Activated B cell treated with CpG ODN at 0.5 μM for 24 hours (primary cell): ENCODE measurements at places on chromosomes 4 and X.
A peak's percentile ranks its signal among the peaks of the same experiment; 100 is the strongest.

- no peak for DNase-seq
These were observed 18.6 kb downstream of the SHOX start for GRCh38 chrX:649166-649565.

DNA sequence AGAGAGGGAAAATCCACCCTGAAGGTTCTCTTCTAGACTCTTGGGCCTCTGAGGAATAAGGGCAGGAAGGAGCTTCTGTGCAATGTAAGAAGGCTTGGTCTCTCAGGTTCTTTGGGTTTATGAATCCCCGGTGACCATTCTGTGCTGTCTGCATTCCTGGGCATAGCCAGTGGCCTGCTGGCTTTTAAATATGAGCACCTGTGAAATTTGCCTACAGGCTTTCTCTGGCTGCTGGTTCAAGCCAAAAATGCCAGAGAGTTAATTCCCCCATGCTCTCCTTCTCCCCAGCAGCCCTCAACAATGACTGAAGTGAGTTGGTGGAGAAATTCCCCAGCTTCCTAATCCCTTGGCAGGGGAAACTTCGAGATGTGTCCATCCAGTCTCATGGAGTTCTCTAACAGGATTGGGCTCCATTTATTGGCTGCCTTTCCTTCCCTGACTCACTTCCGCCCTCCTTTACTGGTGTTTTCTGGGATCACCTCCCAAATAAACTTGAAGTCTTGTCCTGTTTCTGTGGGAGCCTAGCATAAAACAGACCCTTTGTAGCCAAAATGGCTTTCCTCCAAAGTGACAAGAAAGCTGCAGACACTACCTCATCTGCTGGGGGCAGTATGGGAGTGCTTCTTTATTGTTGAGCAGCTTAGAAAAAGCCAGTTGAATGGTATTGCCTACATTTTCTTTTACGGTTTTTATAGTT, 179.4 kb upstream of the CASK start:
- DNase-seq: no peak

- peak; percentile 32 for DNase-seq
These were observed 136.4 kb downstream of the ZNF674 start for GRCh38 chrX:46408553-46409407.

DNA sequence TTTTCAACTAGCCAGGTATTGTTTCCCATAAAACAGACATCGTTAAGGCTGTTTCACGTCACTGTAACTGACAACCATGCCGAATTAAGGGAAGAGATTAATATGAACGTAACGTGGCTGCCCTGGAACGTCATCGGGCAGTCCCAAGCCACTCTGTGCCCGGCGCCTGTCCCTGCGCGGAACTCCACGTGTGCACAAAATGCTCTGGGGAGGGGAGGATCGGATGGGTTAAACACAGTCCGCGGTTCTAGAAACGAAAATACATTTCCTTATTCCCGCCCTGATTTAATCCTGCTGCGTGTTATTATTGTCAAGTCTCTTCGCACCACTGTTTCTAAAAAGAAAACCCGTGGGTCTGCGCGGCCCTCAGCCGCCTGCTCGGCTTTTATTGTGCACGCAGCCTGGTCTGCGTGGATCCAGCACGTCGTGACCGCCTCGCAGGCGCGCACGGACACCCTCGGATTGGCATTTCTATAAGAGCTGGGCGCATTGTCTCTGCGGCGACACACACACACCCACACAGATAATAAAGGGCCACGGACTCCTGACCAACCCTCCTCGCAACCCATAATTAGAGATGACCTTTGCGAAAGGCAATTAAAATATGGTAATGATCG, 69.6 kb upstream of the BCOR start:
- DNase-seq: no peak

- peak; percentile 24 for DNase-seq
These were observed 17.8 kb downstream of the ZNF185 start for GRCh38 chrX:152915541-152916241.

DNA sequence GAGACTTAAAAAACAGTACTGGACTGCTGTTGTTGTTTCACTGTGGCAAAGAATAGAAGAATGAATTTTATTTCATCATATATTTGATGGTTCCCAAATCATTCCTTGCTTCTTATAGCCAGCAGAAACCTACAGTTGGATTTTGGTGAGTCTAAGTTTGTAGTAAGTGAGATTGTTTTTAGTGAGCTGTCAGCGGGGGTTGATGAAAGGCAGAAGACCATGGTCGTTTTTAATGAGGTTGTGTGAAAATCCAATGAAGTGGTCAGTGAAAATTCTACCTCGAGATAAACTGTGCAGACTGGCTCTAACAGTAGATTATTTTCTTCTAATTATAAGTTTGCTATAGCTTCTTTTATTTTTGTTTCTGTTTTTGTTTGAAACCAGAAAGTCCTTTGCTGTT, 36.2 kb downstream of the ANAPC4 start:
- DNase-seq: no peak

GRCh38 chrX:47091149-47091775, 13.0 kb downstream of the RGN start:
- no peak for DNase-seq

- DNase-seq: no peak
These were observed 227.6 kb downstream of the GALNTL6 start for GRCh38 chr4:172040766-172041165.

DNA sequence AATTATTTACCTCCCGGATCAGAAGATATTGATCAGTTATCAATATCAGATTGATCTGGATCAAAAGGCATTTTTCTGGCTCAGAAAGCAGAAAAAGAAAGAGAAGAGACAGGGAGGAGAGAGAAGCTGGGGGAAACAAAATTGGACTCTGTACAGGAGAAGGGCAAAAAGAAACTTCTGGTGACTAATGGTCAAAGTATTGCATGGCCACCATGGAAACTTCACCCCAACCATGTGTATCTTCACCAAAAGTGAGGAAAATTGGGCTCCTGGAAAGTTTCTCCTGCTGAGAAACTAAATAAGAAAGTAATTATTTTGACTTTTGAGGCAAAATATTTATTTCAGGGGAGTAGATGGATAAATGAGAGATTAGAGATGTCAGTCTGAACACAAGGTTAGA, 33.9 kb downstream of the RNF150 start:
- no peak for DNase-seq

DNA sequence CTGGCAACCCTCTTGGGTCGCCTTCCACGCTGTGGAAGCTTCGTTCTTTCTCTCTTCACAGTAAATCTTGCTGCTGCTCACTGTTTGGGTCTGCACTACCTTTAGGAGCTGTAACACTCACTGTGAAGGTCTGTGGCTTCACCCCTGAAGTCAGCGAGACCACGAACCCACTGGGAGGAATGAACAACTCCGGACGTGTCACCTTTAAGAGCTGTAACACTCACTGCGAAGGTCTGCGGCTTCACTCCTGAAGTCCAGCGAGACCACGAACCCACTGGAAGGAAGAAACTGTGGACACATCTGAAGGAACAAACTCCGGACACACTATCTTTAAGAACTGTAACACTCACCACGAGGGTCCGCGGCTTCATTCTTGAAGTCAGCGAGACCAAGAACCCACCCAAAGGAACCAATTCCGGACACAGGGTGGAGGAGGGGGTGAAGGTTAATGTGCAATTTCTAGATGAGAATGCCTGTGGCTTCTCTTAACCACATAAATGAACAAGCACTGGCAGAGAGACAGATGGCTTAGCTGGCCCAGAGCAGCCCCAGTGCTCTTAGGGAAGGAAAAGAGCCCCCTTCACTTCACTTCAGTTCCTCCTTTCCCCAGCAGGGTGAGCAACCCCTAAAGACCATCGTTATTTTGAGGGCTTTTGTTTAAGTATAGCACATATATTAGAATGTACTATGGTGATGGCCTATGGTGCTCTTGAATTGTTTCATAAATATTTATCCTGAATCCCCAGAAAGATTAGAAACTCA, 73.0 kb downstream of the LUZP4 start:
- no peak for DNase-seq

GRCh38 chr4:83392562-83392961, 57.9 kb upstream of the HPSE start:
- no peak for DNase-seq

GRCh38 chrX:19912-20571, 261.1 kb upstream of the PLCXD1 start:
- no peak for DNase-seq

DNA sequence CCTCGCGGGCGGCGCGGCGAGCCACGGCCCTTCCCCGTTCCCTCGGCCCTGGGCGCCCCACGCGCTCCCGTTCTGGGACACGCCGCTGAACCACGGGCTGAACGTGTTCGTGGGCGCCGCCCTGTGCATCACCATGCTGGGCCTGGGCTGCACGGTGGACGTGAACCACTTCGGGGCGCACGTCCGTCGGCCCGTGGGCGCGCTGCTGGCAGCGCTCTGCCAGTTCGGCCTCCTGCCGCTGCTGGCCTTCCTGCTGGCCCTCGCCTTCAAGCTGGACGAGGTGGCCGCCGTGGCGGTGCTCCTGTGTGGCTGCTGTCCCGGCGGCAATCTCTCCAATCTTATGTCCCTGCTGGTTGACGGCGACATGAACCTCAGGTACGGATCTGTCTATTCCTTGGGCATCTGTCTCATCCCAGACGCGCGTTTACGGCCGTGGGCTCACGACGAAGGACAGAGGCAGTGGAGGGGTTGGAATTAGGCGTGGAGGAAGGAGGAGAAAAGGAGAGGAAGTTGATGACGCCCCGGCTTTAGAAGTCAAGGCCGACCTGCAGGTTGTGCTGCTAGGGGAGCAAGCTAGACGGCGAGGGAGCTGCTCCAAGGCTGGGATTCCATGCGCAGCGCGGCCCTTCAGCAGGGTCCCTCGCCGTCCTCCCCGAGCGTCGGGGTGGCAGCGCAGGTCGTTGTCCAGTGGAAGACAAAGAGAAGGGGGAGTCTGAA, 792 bp downstream of the SLC10A4 start:
- peak; percentile 19 for DNase-seq

DNA sequence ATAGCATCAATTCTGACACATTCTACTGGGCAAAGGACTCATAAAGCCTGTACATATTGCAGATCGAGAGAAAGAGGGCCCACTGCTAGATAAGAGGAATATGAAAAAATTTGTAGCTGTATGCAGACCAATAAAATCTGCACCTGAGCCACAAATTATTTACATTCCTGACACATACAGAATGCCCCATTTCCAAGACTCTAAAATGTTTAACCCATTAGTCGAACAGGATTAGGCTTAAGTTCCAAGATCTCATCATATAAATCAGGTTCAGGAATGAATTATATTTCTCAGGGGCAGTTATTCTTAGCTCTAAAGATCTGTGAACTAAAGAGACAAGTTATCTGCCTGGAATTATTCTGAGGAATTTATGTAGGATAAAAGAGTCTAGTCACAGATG, 1615.8 kb downstream of the ARAP2 start:
- DNase-seq: no peak

DNA sequence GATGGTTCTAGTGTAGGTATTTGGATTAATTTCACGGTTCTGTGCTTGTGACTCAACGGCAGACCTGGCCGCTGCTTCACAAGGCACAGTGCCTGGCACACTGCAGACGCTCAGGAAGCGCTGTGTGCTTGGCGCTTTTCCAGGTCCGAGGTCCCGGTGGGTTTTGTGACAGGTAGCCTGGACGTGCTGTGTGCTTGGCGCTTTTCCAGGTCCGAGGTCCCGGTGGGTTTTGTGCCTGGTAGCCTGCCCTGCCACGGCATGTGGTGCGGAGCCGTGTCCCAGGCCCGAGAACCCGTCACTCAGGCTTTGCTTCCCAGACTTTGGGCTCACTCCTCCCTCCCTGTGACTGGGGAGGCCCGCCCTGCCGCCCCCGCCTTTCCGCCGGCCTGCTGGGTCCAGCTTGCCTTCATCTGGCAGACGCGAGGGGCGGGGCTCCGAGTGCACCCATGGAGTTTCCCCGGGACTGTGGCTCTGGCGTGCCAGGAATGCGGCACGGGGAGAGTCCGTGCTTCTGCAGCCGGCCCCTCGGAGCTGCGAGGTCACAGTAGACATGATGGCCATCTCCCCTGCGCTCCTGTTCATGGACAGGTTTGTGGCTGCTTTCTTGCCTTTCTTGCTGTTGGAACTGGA, 44.2 kb downstream of the TBC1D14 start:
- DNase-seq: no peak

- DNase-seq: no peak
These were observed 138.6 kb downstream of the KLHL8 start for GRCh38 chr4:87081826-87082225.

- DNase-seq: no peak
These were observed 4.4 kb upstream of the VAMP7 start for GRCh38 chrX:155876704-155877103.

GRCh38 chr4:17613761-17614415, 553 bp upstream of the MED28 start:
- DNase-seq: peak; percentile 20

DNA sequence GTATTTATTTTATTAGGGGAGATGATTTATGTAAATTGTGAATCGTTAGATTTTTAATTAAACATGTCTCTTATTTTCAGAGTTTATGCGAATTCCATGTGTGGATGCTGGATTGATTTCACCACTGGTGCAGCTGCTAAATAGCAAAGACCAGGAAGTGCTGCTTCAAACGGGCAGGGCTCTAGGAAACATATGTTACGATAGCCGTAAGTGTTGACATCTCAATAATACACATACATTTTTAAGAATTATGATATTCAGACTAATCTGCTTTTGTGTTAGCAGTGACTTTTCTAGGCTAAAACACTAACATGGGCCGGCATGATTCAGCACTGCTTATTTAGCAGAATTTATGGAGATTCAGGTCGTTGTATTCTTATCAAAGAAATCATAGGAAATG, 91.2 kb downstream of the RAP1GDS1 start:
- DNase-seq: no peak

DNA sequence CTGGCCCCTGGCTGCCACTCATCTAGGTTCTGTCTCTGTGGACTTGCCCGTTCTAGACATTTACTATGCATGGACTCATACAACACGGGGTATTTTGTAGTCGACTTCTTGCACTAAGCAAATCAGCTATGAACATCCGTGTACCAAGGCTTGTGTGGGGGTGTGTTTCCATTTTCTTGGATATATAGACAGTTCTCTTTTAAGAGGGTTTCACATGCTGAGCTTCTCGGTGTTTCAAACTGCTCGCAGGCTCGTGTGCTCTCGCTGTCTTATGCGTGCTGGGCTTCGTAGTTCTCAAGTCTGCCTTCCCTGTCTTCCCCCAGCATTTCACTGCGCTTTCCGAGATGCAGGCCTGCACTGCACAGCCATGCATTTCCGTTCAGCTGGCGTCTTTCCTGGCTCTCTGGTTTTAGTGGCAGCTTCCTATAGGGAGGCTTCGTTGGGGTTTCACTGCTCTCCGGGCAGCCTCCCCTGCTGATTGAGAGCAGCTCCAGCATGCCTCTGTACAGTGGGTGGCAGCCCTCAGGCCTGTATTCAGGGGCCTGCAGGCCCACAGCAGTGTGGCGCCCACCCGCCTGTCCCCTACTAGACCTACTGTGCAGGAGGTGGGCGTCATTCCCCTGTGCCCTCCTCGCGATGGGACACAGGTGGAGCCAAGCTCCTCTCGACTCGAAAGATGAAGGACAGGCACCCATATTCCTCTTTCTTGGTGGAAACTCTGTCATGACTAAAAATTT, 27.6 kb downstream of the ZBTB49 start:
- DNase-seq: no peak

DNA sequence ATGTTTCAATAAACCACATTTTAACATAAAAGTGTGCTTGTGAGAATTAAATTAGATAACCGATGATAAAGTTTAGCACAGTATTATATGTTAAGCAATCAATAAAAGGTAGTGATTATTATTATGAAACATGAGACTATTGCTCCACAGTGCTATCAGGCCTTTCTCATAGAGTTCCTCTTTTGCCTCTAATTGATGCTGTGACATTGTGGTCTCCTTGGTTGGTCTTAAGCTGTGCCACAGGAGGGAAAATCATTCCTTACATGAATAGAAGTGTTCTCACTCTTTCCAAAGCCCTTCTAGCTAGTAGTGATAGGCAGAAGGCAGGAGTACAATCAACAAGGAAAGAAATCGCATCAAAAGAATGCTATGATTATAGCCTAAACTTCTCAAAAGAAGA, 9.2 kb upstream of the PDHA2 start:
- DNase-seq: no peak
